Karpas-422 (cell line): ENCODE measurements at places on chromosomes 2 and 18.

GRCh38 chr2:162070228-162070936 is 3.6 kb downstream of the DPP4 start:
- no peak for DNase-seq
- H3K4me1 ChIP-seq, result no peaks in the 10 kb centered on the region
- H3K4me3 ChIP-seq, result no peak overlapping the region
- H3K27ac ChIP-seq, result no peak overlapping the region
- no peaks in the 10 kb centered on the region for H3K36me3 ChIP-seq
- H3K27me3 ChIP-seq, result no peaks in the 10 kb centered on the region

DNA sequence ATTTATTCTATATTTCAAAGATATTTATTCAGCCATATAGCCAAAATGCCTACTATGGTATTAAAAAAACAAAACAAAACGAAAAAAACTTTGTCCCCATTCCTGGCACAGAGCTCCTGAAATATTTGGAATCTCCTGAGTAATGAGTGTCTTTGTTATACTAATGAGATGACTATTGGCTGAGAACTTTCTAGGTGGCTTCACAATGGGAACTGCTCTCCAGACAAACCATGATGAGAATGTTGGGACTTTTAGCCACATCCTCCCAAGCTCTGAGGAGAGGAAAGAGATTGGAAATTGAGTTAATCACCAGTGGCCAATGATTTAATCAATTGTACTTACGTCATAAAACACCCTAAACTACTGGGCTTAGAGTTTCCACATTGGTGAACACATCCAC is 631.8 kb upstream of the SETBP1 start:
- H3K27ac ChIP-seq, result no peak overlapping the region
- no peak overlapping the region for H3K4me3 ChIP-seq
- H3K27me3 ChIP-seq, result no peaks in the 10 kb centered on the region
- H3K36me3 ChIP-seq, result no peaks in the 10 kb centered on the region

- H3K27me3 ChIP-seq, result no peaks in the 10 kb centered on the region
- no peak overlapping the region for H3K4me3 ChIP-seq
- no peak overlapping the region for H3K27ac ChIP-seq
These were observed 352.0 kb downstream of the TNS1 start for GRCh38 chr2:217650716-217651360.

GRCh38 chr2:168211664-168212163 is 35.7 kb downstream of the STK39 start:
- DNase-seq, result no peak
- no peaks in the 10 kb centered on the region for H3K27me3 ChIP-seq
- H3K4me1 ChIP-seq, result peaks cover 27% of the 10 kb centered on the region
- no peaks in the 10 kb centered on the region for H3K36me3 ChIP-seq
- H3K4me3 ChIP-seq, result no peak overlapping the region
- 0 out of 2 replicates have a peak overlapping the region, but pooled peaks have one; percentile 1 for H3K27ac ChIP-seq

DNA sequence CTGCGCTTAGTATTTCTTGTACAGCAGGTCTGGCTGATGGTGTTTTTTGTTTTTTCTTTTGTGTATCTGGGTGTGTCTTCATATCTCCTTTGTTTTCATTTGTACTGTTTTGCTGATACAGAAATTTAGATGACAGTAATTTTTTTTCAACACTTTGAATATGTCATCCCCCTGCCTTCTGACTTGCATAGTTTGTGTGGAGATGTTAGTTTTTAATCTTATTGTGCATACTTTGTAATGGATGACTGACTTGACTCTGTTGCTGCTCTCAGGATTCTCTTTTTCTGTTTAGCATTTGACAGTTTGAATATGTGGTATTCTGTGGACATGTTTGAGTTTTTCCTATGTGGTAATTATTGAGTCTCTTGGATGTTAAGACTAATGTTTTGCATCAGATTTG is 161.3 kb downstream of the ZNF407 start:
- H3K27me3 ChIP-seq, result no peaks in the 10 kb centered on the region
- no peak overlapping the region for H3K4me3 ChIP-seq
- H3K36me3 ChIP-seq, result peaks cover 5% of the 10 kb centered on the region; the same call in 1 of the 2 replicates
- no peak overlapping the region for H3K27ac ChIP-seq
- DNase-seq, result no peak
- H3K4me1 ChIP-seq, result no peaks in the 10 kb centered on the region

DNA sequence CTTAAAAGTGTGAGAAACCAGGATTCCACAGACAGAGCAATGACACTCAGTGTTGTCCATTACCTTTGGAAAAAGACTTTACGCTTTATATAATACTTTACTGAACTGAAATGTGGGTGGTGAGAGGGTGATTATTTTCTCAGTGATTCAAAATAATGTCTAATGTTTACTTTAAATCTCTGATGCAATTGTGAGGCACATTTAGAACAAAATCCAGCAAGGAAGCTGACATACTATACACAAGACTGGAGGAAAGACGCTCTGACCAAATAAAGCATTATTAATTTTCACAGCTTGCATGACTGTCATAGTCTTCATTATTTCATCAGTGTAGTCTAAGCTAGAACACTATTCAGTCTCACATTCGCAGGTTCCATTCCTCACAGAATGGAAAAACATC is 34.1 kb upstream of the STAT1 start:
- H3K4me3 ChIP-seq, result no peak overlapping the region
- H3K27ac ChIP-seq, result no peak overlapping the region
- H3K27me3 ChIP-seq, result no peaks in the 10 kb centered on the region
- peaks cover 10% of the 10 kb centered on the region for H3K4me1 ChIP-seq
- DNase-seq, result no peak
- no peaks in the 10 kb centered on the region for H3K36me3 ChIP-seq

- no peaks in the 10 kb centered on the region for H3K36me3 ChIP-seq
- H3K27me3 ChIP-seq, result no peaks in the 10 kb centered on the region
- DNase-seq, result no peak
- H3K27ac ChIP-seq, result no peak overlapping the region
- no peaks in the 10 kb centered on the region for H3K4me1 ChIP-seq
- no peak overlapping the region for H3K4me3 ChIP-seq
These were observed 28.9 kb downstream of the SERTAD2 start for GRCh38 chr2:64624862-64625261.

DNA sequence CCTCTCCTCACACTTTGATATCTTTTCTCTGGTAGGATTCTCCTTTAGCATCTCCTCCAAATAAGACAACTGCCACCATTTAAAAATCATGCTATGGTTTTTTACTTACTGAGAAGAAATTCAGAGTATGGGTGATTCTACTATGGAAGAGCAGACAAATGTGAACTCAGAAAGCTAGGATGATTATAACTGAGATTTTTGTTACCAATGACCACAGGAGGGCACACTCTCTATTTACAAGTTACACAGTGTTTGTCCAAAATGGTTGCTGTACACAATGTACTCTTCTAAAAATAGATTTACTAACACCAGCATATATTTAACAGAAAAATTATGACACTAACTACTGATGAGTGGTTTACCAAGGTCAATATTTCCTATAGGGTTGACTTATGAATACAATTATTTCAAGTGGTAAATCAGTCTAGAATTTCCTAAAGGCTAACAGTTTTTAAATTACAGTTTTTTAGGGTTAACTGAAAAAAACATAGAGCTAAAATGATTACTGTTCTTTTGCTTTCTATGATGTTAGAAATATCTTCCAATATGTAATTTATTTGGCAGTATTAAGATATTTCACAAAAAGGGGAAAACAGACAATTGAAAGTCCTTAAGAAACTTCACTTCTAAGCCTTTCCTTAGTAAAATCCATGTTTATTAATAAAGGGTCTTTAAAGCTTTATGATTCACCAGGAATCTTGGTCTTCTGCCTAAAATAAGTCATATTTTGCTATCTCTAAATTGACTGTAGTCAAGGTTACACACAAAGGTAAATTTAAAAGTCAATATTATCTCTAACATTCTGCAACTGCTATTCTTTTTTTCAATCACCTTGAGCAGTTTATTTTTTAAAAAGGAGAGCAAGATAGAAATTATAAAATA is 57.2 kb downstream of the MAP4K3 start:
- H3K4me3 ChIP-seq, result no peak overlapping the region
- H3K36me3 ChIP-seq, result no peaks in the 10 kb centered on the region
- no peaks in the 10 kb centered on the region for H3K27me3 ChIP-seq

- H3K27me3 ChIP-seq, result no peaks in the 10 kb centered on the region
- H3K4me3 ChIP-seq, result no peak overlapping the region
- DNase-seq, result no peak
- no peaks in the 10 kb centered on the region for H3K4me1 ChIP-seq
These were observed 33.3 kb downstream of the WDR75 start for GRCh38 chr2:189474526-189474925.

- no peak overlapping the region for H3K27ac ChIP-seq
- DNase-seq, result no peak
- H3K4me3 ChIP-seq, result no peak overlapping the region
These were observed 50.0 kb downstream of the CTDP1 start for GRCh38 chr18:79729611-79730010.

- H3K4me3 ChIP-seq, result no peak overlapping the region
- DNase-seq, result no peak
- H3K27me3 ChIP-seq, result no peaks in the 10 kb centered on the region
- no peaks in the 10 kb centered on the region for H3K4me1 ChIP-seq
- no peaks in the 10 kb centered on the region for H3K36me3 ChIP-seq
These were observed 250.8 kb downstream of the LRRTM1 start for GRCh38 chr2:80053522-80054345.

DNA sequence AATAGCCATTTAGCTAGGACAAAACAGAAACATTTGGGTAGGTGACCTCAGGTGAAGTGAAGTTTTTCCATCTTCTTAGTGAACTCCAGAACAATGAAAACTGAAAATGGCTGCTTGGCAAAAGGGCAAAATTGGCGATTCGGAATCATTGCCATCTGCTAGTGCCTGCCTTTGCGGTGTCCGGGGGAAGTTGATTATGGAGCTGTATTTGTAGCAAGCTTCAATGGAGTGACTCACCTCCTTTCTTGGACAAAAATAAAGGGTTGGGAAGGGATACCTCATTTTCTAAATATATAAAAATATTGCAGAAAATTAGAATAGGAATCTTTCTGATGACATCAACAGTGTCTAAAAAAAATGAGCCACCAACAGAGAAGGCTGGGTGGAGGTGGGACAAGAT is 460.5 kb downstream of the TGIF1 start:
- H3K27me3 ChIP-seq, result no peaks in the 10 kb centered on the region
- H3K4me1 ChIP-seq, result peaks cover 44% of the 10 kb centered on the region
- DNase-seq, result no peak
- no peaks in the 10 kb centered on the region for H3K36me3 ChIP-seq
- no peak overlapping the region for H3K4me3 ChIP-seq

DNA sequence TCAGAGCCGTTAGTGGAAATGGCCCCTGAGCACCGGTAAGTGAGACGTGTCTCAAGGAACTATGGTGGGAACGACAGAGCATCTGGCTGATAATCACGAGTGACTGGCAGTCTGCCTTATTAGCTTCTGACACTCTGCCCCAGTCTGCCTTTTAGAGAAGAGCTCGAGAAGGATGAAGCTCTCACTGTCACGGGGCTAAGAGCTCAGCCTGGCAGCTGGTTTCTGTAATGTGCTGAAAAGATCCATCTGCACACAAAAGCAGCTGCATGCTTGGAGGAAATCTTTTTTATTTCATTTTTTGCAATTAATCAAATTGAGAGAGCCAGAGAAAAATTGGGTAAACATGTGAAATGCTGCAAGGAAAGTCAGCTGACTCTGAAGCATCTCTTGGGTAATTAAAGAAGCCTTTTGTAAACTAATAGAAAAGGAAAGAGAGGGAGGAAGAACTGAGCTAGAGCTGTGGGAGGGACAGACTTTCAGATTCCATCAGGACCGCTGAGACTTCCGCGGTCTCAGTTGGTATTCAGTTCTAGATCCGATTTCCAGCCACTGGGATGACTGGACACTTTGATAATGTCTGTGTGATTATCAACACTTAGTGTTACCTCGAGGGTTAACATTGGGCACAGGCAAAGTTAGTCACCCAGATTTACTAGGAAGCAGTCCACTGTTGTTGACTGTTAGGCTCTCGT is 24.4 kb downstream of the MBP start:
- H3K36me3 ChIP-seq, result peaks cover 4% of the 10 kb centered on the region
- H3K27ac ChIP-seq, result peak overlapping the region; percentile 64
- no peaks in the 10 kb centered on the region for H3K27me3 ChIP-seq
- H3K4me1 ChIP-seq, result peaks cover 72% of the 10 kb centered on the region
- peak overlapping the region; percentile 14; the same call in 1 of the 2 replicates for H3K4me3 ChIP-seq

DNA sequence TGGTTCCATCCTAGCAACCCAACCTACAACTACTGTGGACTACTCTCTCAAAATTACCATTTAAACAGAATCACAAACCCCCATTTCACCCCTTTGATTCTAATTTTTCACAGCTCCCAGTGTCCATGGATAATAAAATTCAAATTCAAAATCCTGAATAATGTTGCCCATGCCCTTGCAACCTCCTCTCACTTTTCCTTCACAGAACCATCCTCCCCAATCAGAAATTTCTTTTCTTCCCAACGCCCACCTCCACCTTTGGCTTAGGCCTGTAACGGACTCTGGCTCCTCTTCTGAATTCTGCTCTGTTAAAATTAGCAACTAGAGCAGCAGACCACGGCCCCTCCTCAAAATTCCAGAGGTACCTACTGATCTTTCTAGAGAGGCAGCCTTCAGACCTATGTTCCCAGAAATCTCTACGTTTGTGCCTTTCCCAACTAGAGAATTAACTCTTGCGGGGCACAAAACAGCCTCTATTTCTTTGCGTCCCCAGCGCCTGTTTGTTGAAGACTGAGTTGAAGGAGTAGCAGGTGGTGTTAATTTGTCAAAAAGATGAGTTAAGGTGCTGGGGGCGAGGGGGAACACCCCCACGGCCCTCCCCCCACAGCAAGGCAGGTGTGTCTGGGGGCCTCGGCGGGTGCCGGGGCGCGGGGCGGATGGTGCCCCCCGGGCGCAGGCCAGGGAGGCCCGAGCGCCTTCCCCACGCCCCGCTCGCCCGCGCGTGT is 428 bp upstream of the MAP3K20 start:
- H3K27ac ChIP-seq, result no peak overlapping the region
- no peaks in the 10 kb centered on the region for H3K36me3 ChIP-seq
- no peak for DNase-seq
- H3K27me3 ChIP-seq, result peaks cover 5% of the 10 kb centered on the region; the same call in 1 of the 2 replicates

GRCh38 chr2:39778233-39778632 is 825 bp downstream of the THUMPD2 start:
- no peaks in the 10 kb centered on the region for H3K27me3 ChIP-seq
- H3K4me3 ChIP-seq, result peak overlapping the region; percentile 82
- H3K27ac ChIP-seq, result peak overlapping the region; percentile 44; the same call in 1 of the 2 replicates
- H3K4me1 ChIP-seq, result peaks cover 38% of the 10 kb centered on the region
- DNase-seq, result no peak
- H3K36me3 ChIP-seq, result peaks cover 21% of the 10 kb centered on the region

- no peaks in the 10 kb centered on the region for H3K4me1 ChIP-seq
- H3K27me3 ChIP-seq, result no peaks in the 10 kb centered on the region
- H3K36me3 ChIP-seq, result no peaks in the 10 kb centered on the region
- no peak overlapping the region for H3K4me3 ChIP-seq
These were observed 166.5 kb downstream of the CERS6 start for GRCh38 chr2:168622559-168622958.
